ENCODE measurements at places on chromosomes 1 and 21.

- no peak for DNase-seq
These were observed 10.4 kb upstream of the PEF1 start for GRCh38 chr1:31655104-31655503.

GRCh38 chr1:52332411-52332810 lies 33.6 kb downstream of the CC2D1B start:
- no peak for DNase-seq

GRCh38 chr1:168134132-168134531 lies 2.6 kb downstream of the GPR161 start:
- no peak for DNase-seq

GRCh38 chr1:233993651-233994050 lies 89.2 kb downstream of the SLC35F3 start:
- DNase-seq, result peak; percentile 51

DNA sequence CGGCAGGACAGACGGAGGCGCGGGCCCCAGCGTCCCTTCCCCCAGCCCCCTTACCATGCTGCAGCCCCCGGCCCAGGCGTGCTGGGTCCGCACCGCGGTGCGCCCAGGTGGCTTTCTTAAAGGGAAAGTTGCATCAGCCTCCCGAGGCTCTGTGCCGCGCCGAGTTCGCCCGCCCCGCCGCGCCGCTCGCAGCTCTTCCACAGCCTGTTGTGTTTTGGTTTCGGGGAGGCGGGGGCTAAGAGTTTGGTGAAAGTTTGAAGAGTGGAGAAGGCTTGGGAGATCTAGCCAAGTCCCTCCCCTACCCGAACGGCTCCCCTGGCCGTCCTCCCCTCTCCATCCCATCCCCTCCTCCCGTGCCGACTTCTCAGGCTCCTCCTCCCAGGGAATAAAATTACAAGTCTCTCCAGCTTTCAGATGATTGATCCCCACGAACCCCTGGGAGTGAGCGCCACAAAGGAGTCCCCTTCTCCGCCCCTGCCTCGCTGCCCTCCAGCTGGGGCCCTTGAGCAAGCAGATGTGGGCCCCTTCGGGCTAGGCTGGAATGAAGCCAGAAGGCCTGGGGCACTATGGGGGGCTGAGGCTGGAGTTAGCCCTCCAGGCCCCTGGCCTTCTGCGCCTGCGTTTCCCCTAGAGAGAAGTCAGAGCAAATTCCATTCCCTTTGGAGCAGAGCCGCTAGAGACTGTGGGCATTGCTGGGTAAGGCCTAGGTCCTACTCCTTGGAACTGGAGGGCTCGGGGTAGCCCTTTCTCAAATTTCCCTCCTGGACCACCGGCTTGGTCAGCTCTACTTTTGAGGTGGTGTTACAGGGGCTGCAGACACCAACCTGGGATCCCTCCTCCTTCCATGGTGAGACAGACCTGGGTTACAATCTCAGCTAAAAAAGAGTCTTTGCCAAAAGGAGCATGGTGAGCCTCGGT lies at the start of gene SLC6A9:
Gene SLC6A9 (minus strand): TSS at position 211 of the 918 bp plus-strand sequence. CDS start 7,185 bp downstream, outside the sequence.
- peak; percentile 30 for DNase-seq

DNA sequence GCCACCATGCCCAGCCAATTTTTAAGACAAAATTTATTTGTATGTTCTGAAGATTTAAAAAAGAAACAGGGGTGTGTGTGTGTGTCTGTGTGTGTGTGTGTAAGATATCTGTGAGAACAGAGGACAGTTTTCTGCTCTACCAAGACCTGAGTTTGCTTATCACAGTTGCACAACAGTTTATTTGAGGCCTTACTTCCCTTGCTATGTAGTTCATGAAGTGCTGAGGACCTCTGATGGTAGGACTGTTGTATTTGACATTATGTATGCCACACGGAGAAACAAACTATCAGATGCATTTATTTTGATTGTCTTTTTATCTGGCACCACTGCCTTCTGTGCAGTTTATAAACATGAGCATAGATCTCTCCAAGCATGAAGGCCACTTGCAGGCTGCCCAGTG lies 355.2 kb downstream of the PBX1 start:
- DNase-seq, result no peak

GRCh38 chr1:89257041-89257440 lies 15.6 kb downstream of the GBP5 start:
- DNase-seq, result no peak

DNA sequence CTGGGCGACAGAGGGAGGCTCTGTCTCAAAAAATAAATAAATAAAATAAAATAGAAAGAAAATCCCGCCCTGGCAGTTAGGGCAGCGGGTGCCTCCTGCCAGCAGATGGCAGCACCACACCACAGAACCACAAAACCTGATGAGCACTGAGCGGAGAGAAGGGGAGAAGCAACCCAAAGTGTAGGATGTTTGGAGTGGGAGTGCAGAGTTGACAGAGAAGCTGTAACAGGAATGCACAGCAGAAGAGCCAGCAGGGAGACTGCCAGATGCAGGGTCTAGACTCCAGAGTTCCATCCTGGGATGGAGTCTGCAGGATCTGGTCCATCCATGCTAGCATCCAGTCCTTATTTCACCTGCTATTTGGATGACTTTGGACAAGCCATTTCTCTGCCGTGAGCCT lies 29.7 kb upstream of the KIRREL1 start:
- peak; percentile 55 for DNase-seq

GRCh38 chr1:9165396-9165795 lies 36.5 kb upstream of the GPR157 start:
- no peak for DNase-seq

DNA sequence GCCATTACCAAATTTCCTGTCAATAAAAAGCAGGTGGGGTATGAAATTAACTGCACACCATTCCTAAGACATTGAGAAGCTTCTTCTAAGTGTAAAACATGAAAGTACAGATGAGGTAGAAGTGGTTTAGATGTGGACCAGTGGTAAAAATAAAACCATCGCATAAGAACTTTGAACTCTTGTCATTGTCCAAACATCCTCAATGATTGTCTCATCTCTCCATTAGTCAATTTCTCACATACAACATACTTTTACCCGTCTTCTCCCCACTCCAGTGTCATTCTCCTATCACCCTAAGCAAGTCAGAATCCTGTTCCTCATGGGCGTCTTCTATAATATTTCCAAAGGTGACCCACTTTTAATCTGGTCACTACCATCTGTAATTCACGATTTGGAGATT lies 24.3 kb upstream of the SLC19A2 start:
- DNase-seq, result no peak

GRCh38 chr1:74933500-74933899 lies 200.5 kb downstream of the TYW3 start:
- DNase-seq, result no peak

GRCh38 chr1:10173582-10173981 lies 36.8 kb upstream of the KIF1B start:
- no peak for DNase-seq

- DNase-seq, result no peak
These were observed 640.2 kb upstream of the CXADR start for GRCh38 chr21:16872616-16873015.

- DNase-seq, result no peak
These were observed 230.3 kb downstream of the C1orf94 start for GRCh38 chr1:34406833-34407539.

- DNase-seq, result no peak
These were observed 170.2 kb downstream of the SYT2 start for GRCh38 chr1:202540014-202540413.

GRCh38 chr1:55542901-55543504 lies 327.8 kb upstream of the USP24 start:
- DNase-seq, result no peak

DNA sequence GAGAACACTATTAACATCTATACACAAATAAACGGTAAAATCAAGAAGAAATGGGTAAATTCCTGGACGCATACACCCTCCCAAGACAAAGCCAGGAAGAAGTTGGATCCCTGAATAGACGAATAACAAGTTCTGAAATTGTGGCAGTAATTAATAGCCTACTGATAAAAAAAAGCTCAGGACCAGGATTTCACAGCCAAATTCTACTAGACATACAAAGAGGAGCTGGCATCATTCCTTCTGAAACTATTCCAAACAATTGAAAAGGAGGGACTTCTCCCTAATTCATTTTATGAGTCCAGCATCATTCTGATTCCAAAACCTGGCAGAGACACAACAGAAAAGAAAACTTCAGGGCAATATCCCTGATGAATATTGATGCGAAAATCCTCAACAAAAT lies 70.7 kb upstream of the FMO3 start:
- no peak for DNase-seq

DNA sequence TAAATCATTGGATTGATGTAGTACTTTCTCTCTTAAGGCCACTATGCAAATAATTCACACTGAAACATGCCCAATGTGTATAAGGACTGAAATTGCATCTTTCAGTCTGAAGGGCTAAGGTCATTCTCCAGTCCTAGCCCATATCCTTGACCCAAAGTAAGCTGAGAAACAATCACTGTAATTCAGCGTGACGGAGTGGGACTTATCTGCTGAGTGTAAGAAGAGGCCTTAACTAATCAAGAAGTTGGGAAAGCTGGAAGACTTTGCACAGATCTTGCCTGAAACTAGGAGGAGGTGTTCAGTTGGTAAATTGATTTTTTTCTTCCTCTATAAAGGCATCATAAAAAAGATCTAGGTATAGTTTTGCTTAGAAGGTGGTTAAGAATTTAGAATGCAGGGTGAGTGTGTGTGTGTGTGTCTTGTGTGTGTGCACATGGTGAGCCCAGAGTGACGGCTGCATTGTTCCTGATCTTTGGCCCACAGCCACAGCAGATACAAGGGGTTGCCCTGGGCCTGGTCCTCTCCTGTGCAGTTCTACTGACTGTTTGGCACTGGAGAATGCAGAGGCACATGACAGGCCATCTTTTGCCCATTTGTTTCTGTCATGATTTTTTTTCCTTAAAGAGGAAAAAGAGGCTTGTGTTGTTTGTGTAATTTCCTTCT lies 13.3 kb upstream of the PPP2R5A start:
- no peak for DNase-seq

GRCh38 chr1:205878026-205878425 lies 28.1 kb upstream of the PM20D1 start:
- no peak for DNase-seq

DNA sequence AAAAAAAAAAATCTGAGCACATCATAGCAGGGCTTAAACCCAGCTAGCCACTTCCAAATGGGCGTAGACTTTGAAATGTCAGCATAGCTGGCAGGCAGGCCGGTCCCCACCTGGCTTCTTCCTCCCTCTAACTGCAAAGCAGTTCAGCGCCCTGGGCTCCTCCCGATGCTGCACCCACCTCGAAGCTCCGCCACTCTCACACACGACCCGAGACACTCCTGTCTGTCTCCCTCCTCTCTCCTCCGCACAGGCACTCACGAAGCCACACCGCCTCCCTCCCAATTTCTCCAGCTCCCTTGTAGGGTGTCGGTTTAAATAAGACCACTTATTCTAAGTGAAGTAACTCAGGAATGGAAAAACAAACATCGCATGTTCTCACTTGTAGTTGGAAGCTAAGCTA lies 301.3 kb downstream of the NPHP4 start:
- DNase-seq, result no peak

DNA sequence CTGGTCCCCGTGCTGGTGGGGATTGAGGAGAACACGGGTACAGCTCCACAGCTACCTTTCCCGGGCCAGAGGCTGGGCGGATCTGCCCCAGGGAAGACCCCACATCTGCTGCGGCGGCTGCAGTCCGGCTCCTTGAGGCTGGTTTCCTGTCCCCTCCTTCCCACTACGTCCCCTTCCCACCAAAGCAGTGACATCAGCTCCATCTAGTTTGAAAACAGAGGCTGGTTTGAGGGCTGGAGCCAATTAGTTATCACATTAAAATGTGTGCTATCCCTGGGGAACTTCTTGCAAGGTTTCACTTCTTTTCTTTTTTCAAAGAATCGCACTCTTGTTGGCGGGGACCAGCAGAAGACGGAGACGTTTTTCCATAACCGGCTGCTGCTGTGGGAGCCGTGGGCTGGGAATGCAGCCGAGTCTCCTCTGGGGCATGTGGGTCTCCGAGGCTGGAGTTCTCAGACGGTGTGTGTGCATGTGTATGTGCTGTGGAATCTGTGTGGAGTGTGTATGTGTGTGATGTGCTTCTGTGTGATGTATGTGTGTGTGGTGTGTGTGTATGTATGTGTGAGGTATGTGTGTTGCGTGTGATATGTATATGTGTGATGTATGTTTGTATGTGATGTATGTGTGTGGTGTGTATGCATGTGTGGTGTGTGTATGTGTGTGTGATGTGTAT lies 8.9 kb upstream of the PCBP3 start:
- DNase-seq, result no peak

DNA sequence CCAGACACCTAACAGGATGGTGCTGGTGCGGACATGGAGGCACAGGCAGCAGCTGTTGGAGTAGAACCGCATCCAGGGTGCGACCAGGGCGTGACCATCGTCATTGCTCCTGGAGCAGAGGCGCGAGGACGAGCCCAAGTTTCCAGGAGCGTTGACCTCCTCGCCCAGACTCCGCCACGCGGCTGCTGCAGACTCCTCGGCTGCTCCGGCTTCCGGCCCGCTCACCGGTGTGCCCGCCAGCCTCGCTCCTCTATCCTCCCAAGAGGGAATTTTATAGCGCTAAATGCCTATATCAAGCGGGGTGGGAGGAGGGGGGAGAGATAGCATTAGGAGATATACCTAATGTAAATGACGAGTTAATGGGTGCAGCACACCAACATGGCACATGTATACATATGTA lies 5.3 kb upstream of the S100A12 start:
- no peak for DNase-seq

- DNase-seq, result no peak
These were observed 200.4 kb downstream of the LYPLAL1 start for GRCh38 chr1:219374046-219374566.

DNA sequence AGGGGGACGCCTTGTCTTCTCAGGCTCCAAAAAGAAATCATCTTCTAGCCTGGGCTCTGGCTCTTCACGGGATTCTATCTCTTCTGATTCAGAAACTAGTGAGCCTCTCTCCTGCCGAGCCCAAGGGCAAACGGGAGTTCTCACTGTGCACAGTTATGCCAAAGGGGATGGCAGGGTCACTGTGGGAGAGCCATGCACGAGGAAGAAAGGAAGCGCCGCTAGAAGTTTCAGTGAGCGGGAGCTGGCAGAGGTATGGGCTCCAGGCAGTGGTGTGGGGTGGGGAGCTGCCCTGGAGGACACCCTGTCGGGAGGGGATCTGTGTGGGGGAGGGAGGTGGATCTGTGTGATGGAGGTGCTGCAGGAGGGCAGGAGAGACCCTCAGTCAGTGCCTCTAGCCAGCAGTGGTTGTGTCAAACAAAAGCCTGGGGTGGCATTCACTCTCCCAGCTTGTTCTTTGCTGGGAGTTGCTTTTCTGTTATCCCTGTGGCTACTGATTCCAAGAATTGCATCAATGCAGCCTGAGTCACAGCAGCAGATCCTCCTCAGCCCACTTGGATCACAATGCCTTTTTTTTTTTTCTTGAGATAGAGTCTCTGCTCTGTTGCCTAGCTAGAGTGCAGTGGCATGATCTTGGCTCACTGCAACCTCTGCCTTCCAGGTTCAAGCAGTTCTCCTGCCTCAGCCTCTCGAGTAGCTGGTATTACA lies 21.8 kb downstream of the KDM4A start:
- DNase-seq, result no peak

GRCh38 chr21:37757606-37758376 lies 158.5 kb downstream of the KCNJ6 start:
- no peak for DNase-seq

Measured in NCI-H345 (cell line).